ENCODE measurements at places on chromosomes 5 and 9. TPM values are rescaled to one million over a fixed set of nuclear protein-coding genes. Genes with fewer than 3 reads are reported as not detected.

Gene RANBP3L
- not detected for total RNA-seq

DNA sequence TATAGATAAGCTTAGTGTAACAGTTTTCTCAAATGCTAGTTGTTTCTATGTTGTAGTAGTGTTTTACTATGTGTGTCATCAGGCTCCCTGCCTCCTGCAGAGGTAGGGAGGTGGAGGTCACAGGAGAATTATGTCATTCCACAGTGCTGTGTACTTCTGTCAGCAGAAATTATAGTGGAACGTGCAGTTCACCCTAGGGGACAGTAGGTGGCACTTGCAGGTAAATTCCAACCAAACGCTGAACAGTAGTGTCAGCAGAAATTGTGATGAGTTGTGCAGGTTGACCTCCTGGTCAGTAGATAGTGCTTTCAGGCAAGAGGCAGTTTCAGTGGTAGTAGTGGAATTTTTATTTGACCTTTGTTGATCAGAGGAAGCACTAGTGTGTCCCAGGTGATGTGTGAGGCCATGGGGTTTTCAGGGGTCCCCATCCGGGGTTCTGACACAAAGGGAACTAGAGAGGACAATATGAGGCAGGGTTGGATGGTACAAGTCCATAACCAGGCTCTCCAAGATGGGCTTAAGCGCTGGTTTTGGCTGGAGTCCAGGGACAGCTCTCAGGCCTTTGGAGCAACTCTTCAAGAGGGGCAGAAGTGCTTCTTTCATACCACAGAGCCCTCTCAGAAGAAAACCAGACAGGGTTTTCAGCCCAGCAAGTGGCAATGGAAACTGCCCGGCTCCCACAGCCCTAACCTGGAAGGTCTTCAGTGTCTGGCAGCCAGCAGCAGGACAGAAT, 402.9 kb downstream of the CYLC2 start:
- no peak overlapping the region for H3K27ac ChIP-seq
- no peaks in the 10 kb centered on the region for H3K4me1 ChIP-seq
- H3K27me3 ChIP-seq: no peaks in the 10 kb centered on the region

- H3K27me3 ChIP-seq: peaks cover 4% of the 10 kb centered on the region
- no peak overlapping the region for H3K27ac ChIP-seq
- H3K4me1 ChIP-seq: peaks cover 9% of the 10 kb centered on the region
- DNase-seq: no peak
These were observed 38.3 kb upstream of the FBXW11 start for GRCh38 chr5:172044631-172045314.

DNA sequence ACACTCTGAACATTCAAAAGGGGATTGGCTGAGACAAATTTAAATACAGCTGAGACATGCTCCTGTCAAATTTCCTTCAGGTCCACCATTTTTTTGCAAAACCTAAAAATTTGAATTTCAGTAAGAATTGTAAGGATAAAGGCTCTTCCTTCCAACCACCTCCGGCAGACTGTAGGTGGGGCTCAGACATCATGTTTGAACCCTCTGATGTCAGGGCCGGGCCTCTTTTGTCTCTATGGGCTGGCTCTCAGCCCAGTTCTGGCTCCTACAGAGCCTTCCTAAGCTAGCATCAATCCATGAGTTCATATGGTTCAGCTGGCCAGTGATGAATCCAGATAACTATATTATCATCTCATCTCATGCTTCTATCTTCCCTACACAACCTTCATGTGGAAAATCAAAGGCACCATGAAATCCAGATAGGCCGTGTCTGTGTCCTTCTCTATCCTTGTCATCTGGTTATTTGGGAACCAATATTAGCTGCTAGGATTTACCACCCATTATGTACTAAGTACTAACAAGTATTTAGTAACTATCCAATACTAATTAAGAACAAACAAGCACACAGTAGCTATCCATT, 44.2 kb downstream of the NIPSNAP3B start:
- H3K4me3 ChIP-seq: no peak overlapping the region
- H3K36me3 ChIP-seq: peaks cover 71% of the 10 kb centered on the region
- H3K27ac ChIP-seq: no peak overlapping the region
- H3K27me3 ChIP-seq: peaks cover 4% of the 10 kb centered on the region

- H3K4me3 ChIP-seq: no peak overlapping the region
- no peak for DNase-seq
- H3K27ac ChIP-seq: no peak overlapping the region
- H3K36me3 ChIP-seq: peaks cover 8% of the 10 kb centered on the region
- peaks cover 6% of the 10 kb centered on the region for H3K4me1 ChIP-seq
- H3K27me3 ChIP-seq: peaks cover 6% of the 10 kb centered on the region
These were observed 28.5 kb downstream of the TBC1D2 start for GRCh38 chr9:98226957-98227356.

GRCh38 chr5:157961896-157962590, 103.1 kb upstream of the CLINT1 start:
- H3K4me1 ChIP-seq: no peaks in the 10 kb centered on the region
- no peaks in the 10 kb centered on the region for H3K27me3 ChIP-seq
- H3K4me3 ChIP-seq: no peak overlapping the region
- H3K27ac ChIP-seq: no peak overlapping the region
- H3K36me3 ChIP-seq: no peaks in the 10 kb centered on the region

DNA sequence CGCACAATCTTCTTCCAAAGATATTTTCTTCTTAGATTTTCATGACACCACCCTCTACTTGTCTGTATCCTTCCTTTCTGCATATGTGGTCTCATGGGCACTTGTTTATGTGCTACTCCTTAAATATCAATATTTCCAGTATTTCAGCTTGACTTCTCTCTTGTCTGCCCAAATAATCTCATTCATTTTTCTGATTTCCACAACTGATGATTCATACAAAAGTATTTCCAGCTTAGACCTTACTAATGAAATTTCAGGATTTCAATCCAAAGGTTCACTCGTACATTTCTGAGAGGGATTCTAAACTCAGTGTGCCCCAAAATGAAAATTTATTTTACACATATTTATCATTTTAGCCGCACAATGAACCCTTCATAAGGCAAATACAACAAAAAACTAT, 928.9 kb upstream of the C9orf72 start:
- H3K36me3 ChIP-seq: no peaks in the 10 kb centered on the region
- no peak overlapping the region for H3K27ac ChIP-seq
- H3K4me1 ChIP-seq: peaks cover 6% of the 10 kb centered on the region
- peaks cover 2% of the 10 kb centered on the region for H3K27me3 ChIP-seq
- no peak for DNase-seq
- H3K4me3 ChIP-seq: no peak overlapping the region

Gene IL5
- total RNA-seq: not detected

Gene NR4A3
- 0.18 TPM for total RNA-seq

Gene GNAQ
- 94.6 TPM for total RNA-seq

Gene GABRA6
- total RNA-seq: not detected

Gene NOXA1
- 0.36 TPM for total RNA-seq

Gene FOXD4L4
- total RNA-seq: 0.13 TPM

GRCh38 chr9:128109050-128109709, 18.3 kb downstream of the PTGES2 start:
- H3K27ac ChIP-seq: no peak overlapping the region
- peaks cover 4% of the 10 kb centered on the region for H3K27me3 ChIP-seq
- H3K4me3 ChIP-seq: no peak overlapping the region
- no peaks in the 10 kb centered on the region for H3K4me1 ChIP-seq

Gene CER1
- total RNA-seq: 5.2 TPM

- DNase-seq: no peak
- peaks cover 3% of the 10 kb centered on the region for H3K4me1 ChIP-seq
- no peak overlapping the region for H3K27ac ChIP-seq
- no peaks in the 10 kb centered on the region for H3K36me3 ChIP-seq
- H3K27me3 ChIP-seq: no peaks in the 10 kb centered on the region
These were observed 128.5 kb downstream of the NR3C1 start for GRCh38 chr5:143274952-143275351.

GRCh38 chr5:131068893-131069643, 96.0 kb downstream of the HINT1 start:
- H3K27ac ChIP-seq: no peak overlapping the region
- H3K36me3 ChIP-seq: peaks cover 11% of the 10 kb centered on the region
- H3K4me1 ChIP-seq: peaks cover 10% of the 10 kb centered on the region

Gene RNF44
- 103 TPM for total RNA-seq

GRCh38 chr9:137057545-137057944, 3.7 kb upstream of the ENTPD2 start:
- H3K36me3 ChIP-seq: no peaks in the 10 kb centered on the region
- H3K27me3 ChIP-seq: peaks cover 2% of the 10 kb centered on the region
- no peak overlapping the region for H3K4me3 ChIP-seq
- DNase-seq: no peak
- no peak overlapping the region for H3K27ac ChIP-seq

Gene EGFL7
- total RNA-seq: 945 TPM

Gene PCDHGA2
- total RNA-seq: 1.6 TPM

DNA sequence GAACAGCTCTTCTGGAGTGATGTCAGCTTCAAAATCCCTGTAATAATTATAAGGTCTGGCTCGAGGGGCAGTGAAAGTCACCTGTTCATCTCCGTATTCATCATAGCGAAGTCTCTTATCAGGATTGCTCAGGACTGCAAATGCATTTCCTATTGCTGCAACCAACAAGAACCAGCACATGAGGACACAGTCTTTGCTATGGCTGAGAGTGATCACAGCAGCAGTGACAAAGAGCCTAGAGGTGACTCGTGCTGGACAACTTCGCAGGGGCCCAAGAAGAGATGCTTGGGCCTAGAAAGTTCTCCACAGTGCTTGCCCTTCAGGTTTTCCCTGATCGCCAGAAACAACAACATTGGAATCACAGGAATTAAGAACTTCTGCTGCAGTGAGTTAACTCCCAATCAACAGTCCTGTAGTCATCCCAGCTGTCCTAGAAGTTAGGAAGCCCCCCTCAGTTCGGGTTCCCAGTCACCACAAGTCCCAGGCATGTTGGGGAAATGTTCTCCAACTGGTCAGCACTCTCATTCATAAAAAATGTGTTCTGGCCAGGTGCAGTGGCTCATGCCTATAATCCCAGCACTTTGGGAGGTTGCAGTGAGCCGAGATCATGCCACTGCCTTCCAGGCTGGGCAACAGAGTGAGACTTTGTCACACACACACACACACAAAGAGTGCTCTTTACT, 13.0 kb downstream of the DNAJC18 start:
- peaks cover 35% of the 10 kb centered on the region for H3K4me1 ChIP-seq
- H3K27me3 ChIP-seq: no peaks in the 10 kb centered on the region
- no peak for DNase-seq
- no peak overlapping the region for H3K4me3 ChIP-seq

- H3K36me3 ChIP-seq: no peaks in the 10 kb centered on the region
- DNase-seq: no peak
- no peak overlapping the region for H3K4me3 ChIP-seq
- peaks cover 3% of the 10 kb centered on the region for H3K27me3 ChIP-seq
- H3K27ac ChIP-seq: no peak overlapping the region
- peaks cover 27% of the 10 kb centered on the region for H3K4me1 ChIP-seq
These were observed 33.8 kb upstream of the COL15A1 start for GRCh38 chr9:98909935-98910334.

- H3K4me1 ChIP-seq: no peaks in the 10 kb centered on the region
- no peaks in the 10 kb centered on the region for H3K27me3 ChIP-seq
- H3K36me3 ChIP-seq: no peaks in the 10 kb centered on the region
- H3K27ac ChIP-seq: no peak overlapping the region
- no peak overlapping the region for H3K4me3 ChIP-seq
These were observed 251.5 kb downstream of the FSTL4 start for GRCh38 chr5:133360693-133361472.

GRCh38 chr5:59079622-59080620, 497.0 kb downstream of the RAB3C start:
- H3K4me1 ChIP-seq: no peaks in the 10 kb centered on the region
- no peak for DNase-seq
- no peaks in the 10 kb centered on the region for H3K36me3 ChIP-seq
- no peaks in the 10 kb centered on the region for H3K27me3 ChIP-seq
- H3K27ac ChIP-seq: no peak overlapping the region

DNA sequence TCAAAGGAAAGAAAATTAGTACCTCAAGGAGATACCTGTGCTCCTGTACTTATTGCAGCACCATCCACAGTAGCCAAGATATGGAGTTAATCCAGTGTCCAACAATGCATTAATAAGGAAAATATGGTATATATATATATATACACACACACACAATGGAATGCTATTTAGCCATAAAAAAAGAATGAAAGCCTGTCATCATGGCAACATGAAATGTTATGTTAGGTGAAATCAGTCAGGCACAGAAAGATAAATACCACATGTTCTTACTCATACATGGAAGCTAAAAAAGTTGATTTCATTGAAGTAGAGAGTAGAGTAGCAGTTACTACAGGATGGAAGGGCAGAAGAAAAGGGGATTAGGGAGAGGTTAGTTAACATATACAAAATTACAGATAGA, 601.5 kb downstream of the ANXA1 start:
- H3K36me3 ChIP-seq: no peaks in the 10 kb centered on the region
- no peak overlapping the region for H3K27ac ChIP-seq
- no peaks in the 10 kb centered on the region for H3K4me1 ChIP-seq
- H3K27me3 ChIP-seq: no peaks in the 10 kb centered on the region
- DNase-seq: no peak

Gene PCDHGB2
- 11.1 TPM for total RNA-seq

DNA sequence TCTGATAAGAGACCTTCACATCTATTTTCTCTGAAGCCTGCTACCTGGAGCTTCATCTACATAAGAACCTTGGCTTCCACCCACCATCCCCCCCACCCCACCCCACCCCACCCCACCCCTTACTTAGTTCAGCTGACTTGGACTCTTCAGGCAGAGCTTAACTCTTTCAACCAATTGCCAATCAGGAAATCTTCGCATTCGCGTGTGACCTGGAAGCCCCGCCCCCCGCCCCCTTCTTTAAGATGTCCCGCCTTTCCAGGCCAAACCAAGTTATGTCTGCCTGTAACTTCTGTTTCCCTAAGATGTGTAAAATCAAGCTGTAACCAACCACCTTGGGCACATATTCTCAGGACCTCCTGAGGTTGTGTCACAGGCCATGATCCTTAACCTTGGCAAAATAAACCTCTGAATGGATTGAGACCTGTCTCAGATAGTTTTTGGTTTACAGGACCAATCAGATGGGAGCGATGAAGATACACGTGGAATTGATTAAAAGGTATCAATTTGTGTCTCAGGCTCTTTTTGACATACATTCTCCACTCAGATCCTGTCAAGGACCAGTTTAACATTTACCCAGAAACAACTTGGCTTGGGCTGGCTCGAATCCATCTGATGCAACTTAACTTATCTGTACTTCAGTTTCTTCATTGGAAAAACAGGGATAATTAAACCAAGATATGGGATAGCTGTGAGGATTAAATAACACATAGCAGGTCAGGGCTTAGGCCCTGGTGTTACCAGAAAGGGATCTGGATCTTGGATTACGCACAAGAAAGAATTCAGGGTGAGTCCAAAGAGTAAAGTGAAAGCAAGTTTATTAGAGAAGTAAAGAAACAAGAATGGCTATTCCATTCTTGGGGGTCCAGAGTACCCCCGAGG, 43.6 kb downstream of the GALNT12 start:
- peaks cover 8% of the 10 kb centered on the region for H3K4me1 ChIP-seq
- no peaks in the 10 kb centered on the region for H3K36me3 ChIP-seq
- DNase-seq: no peak
- H3K27me3 ChIP-seq: no peaks in the 10 kb centered on the region
- no peak overlapping the region for H3K4me3 ChIP-seq

- H3K4me1 ChIP-seq: peaks cover 26% of the 10 kb centered on the region
- no peak for DNase-seq
- H3K27me3 ChIP-seq: peaks cover 1% of the 10 kb centered on the region
- no peak overlapping the region for H3K4me3 ChIP-seq
These were observed 93.3 kb upstream of the ZNF366 start for GRCh38 chr5:72600391-72600981.

GRCh38 chr5:107496466-107496865, 174.3 kb downstream of the EFNA5 start:
- no peak overlapping the region for H3K4me3 ChIP-seq
- no peak for DNase-seq
- H3K36me3 ChIP-seq: no peaks in the 10 kb centered on the region
- peaks cover 6% of the 10 kb centered on the region for H3K4me1 ChIP-seq

GRCh38 chr9:90969021-90969675, 167.5 kb downstream of the SYK start:
- DNase-seq: no peak
- H3K4me1 ChIP-seq: peaks cover 2% of the 10 kb centered on the region
- no peak overlapping the region for H3K27ac ChIP-seq
- H3K36me3 ChIP-seq: no peaks in the 10 kb centered on the region
